ENCODE measurements at places on chromosomes 7 and 10.
A peak's percentile ranks its signal among the peaks of the same experiment; 100 is the strongest.

DNA sequence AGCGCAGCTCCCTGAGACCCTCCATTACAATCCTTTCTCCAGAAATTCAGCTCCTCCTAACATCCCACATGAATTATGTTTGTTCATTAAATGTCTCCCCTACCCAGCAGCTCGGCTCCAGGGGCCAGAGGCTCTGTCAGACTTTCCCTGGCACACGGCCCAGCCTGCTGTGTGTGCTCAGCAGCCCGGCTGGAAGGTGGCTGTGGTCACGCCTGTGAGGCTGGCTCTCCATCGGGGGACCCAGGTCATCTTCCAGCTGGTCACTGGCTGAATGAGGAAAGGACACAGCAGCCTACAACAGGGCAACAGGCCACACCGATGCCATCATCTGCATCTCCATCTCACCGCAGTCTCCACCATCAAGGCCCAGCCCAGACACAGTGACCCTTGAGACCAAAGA is 219.8 kb downstream of the MAD1L1 start:
- peak; percentile 26 for DNase-seq

DNA sequence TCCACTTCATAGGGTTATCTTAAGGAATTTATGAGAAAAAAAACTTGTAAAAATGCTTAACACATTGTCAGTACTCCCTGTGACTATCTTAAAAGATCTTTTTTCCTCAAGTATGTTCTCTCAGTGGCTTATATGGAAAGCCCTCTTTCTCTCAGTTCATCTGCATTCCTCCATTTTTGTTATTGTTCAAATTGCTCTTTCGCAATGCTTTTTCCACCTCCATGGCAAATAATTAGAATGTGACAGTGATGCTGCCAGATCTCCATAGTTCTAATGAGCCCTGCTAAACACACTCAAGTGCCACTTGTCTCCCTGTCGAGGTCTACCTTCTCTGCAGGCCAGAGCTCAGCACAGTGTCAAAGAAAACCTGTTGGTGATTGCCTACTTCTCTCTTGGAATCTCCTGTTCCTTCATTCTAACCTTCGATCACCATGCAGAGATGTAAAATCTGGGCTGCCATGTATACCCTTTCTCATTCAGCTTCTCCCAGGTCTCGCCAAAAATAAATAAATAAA is 37.2 kb upstream of the ABCB5 start:
- DNase-seq: no peak

GRCh38 chr7:70951271-70951962 is 180.5 kb upstream of the GALNT17 start:
- DNase-seq: no peak

DNA sequence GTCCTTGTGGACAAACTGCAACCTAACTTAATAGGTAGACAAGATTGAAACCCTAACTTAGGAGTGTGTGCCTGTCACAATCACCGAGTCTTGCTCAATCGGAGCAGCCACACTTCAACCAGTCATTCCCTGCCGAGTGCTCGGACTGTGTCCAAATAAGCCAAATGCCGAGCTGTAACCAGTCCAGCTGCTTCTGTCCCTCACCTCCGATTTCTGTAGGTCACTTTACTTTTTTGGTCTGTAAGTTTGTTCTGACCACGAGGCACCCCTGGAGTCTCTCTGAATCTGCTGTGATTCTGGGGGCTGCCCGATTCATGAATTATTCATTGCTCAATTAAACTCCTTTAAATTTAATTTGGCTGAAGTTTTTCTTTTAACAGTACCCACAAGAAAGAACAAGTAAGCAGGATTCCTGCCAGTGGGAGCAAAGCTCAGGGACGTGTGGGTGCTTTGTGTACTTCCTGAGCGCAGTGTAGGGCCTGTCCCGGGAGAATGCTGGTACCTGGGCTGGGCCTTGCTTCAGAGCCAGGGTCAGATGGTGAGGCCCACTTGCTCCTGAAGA is 140.1 kb downstream of the ACTR3B start:
- DNase-seq: no peak

DNA sequence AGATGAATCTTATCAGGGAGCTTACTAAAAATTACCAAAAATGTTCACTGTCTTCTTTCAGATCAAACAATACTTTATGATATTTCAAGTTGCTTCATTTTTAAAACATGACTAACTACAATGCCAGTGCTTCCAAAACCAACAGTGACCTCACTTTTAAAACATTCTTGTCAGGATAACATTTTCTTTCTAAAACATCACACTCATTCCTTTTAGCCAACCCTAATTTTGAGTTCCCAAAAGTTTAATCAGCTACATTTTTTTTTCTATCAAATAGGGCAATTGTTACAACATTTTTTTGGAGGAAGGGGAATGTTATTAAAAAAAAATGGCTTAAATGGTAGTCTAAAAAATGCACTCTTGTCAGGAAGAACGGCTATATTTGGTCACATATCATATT is 37.3 kb downstream of the RTKN2 start:
- DNase-seq: peak; percentile 57

GRCh38 chr10:116430288-116430687 is 2.6 kb downstream of the PNLIPRP3 start:
- DNase-seq: no peak

DNA sequence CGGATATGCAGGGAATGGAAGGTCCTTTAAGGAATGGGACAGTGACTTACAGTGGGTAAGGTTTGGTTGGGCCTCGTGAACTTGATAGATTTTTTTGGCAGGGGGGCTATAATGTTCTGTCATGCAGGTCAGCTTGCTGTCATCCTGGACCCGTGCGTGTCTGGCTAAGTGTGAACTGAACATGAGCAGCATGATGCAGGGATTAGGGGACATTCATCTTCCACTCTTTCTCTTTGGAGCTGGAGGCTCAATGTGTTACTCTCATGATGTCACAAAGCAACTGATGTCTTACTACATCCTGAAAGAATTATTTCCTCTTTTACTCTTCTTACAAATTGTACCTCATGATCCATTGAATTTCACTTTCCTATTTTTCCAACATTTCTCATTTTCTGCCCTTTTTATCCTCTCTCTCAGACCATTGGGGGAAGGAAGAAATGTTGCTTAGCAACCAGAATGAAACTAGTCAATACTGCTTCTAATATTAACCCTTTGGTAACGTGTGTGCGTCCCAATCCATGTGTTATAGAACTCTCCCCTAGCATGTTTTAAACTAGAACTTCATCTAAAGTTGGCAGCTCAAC is 549.1 kb downstream of the LRMDA start:
- DNase-seq: no peak

DNA sequence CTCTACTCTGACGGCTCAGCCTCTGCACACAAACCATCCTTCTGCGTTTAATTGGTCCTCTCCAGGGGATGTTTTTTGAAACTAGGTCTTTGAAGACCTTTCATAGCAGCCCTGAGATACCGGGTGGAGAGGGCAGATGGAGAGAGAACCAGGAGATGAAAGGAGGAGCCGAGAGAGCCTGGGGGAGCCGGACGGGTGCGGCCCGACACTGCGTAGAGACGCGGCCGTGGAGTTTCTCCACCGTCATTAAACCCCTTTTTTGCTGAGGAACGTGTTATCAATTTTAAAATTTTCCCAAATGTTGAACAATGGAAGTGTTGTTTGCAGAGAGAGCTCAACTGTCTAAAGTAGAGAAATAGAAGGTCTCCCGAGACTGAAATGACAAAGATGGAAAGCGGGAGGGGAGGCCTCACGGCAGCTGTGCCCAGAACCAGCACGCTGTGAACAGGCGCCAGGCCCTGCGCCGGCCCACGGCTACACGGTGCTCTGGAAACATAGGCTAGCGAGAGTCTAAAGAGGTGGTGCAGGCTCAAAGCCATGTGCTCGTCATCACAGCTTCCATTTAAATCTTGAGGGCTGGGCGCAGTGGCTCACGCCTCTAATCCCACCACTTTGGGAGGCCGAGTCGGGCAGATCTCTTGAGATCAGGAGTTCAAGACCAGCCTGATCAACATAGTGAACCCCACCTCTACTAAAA is 307.0 kb downstream of the PTPRN2 start:
- no peak for DNase-seq

DNA sequence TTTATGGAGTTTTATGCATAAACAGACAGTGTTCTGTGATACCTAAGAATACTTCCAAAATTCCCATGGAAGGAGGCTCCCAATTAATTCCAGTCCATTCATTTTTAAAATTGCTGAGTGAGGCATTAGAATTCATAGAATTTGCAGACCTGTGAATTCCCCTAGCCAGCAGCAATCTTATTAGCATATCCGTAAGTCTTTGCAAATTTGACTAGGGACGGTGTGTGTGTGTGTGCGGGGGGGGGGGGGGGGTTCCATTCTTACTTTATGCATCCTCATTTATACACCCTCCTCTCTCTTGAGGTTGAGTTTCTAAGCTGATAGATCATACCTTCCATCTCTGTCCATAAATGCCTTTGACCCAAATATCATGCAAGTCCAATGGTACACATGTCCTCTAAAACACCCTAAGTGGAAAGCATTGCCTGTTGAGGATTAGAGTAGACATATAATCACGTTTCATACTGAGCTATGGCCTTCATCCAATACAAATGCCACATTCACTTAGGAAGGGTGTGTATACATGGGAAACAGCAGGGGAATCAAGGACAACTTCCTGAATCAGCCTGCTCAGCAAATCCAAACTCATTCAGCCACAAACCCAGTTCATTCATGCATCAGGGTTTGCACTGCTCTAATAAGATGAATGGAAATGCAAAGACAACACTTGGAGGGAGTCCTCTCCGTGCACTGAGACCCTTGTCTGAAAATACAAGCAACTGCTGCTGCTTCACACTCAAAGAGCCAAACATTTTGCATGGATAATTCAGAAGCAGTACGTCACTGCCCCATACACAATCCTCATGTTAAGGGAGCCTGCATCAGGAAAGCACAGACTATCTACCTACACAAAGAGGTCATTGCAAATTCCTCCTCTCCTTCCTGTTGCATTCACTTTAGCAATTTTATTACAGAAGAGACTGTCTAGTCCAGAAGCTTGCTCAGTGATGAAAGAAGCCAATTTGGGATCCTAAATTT is 350.8 kb downstream of the KCNMA1 start:
- DNase-seq: no peak

GRCh38 chr10:71687480-71687879 is 32.1 kb downstream of the C10orf105 start:
- DNase-seq: no peak

Measured in brain microvascular endothelial cell (primary cell).